AG04450 (cell line): ENCODE measurements at places on chromosomes 13 and 19. TPM values are rescaled to one million over a fixed set of nuclear protein-coding genes. Genes with fewer than 3 reads are reported as not detected.

Gene KLK7
- not detected in 2 replicates for polyA plus RNA-seq

Gene TNNI3
- polyA plus RNA-seq: 0.20 and 0.21 TPM in 2 replicates

Gene KLK2
- polyA plus RNA-seq: not detected in 2 replicates

Gene GRK1
- polyA plus RNA-seq: not detected in 2 replicates

Gene DOCK6
- 8.9 and 14.0 TPM in 2 replicates for polyA plus RNA-seq

Gene SLC46A3
- 3.9 and 5.2 TPM in 2 replicates for polyA plus RNA-seq

Gene KLF5
- polyA plus RNA-seq: 10.2 and 11.2 TPM in 2 replicates

Gene PSG3
- polyA plus RNA-seq: 0.14 and 0.15 TPM in 2 replicates

DNA sequence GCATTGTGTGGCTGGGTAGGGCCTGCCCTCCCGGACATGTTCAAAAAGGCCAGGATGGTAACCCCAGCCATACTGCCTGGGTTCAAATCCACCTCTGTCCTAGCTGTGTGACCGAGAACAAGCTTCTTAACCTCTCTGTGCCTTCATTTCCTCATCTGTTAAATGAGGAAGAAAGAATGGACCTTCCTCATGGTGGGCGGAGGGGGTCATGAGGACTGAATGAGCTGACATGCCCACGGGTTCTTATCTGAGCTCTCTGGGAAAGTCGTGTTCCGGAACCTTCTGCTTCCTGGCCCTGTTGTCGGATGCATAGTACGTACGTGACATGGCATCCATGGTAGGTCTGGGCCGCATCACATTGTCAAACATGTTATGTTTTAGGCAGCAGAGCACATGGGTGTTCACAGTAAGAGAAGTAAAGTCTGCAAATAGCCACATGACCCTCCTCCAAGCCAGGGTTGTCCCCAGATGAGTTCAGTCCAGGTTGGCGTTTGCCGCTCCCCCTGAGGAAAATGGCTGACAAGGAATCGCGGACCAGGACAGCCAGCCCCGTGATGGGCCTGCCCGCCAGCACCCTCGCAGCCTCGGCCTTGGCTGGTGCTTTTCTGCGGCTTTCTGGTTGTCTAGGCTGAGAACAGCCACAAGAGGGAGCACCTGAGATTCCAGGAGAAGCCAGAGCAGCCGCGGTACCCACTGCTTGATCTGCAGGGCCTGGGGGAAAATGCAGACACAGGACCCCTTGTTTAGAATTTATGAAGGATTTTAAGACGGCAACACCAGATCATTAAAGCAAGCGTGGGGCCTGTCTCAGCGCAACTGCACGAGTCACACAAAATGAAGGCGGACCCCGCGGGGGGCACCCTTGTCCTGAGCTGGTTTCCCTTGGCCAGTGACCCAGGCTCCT, 2.4 kb upstream of the NTN5 start:
- DNase-seq: no peak

DNA sequence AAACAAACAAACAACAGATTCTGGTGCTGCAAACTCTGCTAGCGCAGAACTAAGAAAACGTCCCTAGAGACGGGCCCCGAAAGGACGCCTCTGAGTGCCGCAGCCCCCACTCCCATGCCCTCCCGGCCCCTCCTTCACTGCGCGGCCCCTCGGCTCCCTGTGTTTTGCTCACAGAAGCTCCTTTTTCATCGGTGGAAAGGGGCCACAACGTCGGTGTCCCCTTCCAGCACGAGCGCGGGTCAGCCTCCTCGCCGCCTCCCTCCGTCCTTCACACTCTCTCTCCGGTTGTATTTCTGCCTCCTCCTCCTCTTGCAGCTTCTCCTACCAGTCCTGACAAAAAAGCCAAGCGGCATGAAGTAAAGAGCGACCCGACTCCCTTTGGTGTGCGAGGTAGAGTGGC, 14.8 kb upstream of the F7 start:
- DNase-seq: no peak

DNA sequence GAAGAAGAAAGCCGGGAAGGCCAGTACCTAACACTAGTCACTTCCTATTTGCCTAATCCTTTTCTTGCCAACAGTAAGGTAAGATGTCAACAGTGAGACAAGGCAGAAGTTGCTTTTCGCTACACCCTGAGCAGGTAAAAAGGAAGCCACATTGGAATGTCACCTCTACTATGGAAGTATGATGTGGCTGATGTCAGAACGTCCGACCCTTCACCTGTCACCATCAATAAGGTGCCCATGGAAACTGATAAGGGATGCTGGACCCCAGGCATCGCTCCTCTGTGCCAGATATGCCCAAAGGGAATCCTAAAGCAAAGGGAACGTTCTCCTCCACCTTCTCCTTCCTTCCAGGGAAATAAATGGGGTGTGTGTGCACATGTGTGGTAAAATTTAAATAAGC, 34.3 kb downstream of the COL4A1 start:
- no peak for DNase-seq

- no peak for DNase-seq
These were observed 405.6 kb upstream of the PCDH9 start for GRCh38 chr13:67635754-67636153.

- DNase-seq: no peak
These were observed 815.4 kb downstream of the DACH1 start for GRCh38 chr13:71051573-71051972.

DNA sequence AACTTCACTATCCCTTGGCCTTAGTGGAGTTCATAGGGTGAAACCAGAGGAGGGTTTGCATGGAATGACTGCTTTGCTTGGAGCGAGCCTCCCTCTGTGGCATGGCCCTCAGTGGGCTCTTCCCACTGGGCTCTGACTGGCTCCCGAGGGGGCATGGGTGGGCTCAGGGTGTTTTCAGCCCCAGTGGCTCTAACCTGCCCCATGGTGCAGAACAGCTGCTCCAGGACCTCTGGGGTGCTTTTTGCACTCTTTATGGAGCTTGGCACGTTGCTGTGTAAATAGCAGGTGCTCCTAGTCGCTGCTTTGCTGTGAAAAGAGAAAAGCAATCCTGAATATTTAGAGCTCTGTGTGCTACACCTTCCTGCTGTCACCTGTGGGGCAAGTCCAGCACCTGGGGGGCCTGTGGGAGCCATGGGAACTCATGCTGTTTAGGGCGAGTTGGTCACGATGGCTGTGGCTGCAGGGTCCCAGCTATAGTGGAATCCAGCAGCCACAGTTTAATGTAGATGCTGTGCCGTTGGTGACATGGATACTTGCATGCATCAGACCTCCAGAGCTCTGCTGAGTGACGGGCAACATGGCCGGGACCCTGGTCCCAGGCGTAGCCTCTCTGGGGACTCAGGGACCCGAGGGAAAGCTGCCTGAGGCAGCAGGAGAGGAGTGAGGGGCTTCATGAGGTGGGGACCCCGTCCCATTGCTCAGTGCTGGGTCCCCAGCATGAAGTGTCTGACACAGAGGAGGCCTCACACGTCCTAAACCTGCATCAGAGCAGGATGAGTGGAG, 14.3 kb upstream of the MCF2L start:
- no peak for DNase-seq

GRCh38 chr13:112892426-112893206, 76.4 kb upstream of the MCF2L start:
- DNase-seq: no peak

- no peak for DNase-seq
These were observed 14.7 kb upstream of the LYPD3 start for GRCh38 chr19:43479961-43480561.

DNA sequence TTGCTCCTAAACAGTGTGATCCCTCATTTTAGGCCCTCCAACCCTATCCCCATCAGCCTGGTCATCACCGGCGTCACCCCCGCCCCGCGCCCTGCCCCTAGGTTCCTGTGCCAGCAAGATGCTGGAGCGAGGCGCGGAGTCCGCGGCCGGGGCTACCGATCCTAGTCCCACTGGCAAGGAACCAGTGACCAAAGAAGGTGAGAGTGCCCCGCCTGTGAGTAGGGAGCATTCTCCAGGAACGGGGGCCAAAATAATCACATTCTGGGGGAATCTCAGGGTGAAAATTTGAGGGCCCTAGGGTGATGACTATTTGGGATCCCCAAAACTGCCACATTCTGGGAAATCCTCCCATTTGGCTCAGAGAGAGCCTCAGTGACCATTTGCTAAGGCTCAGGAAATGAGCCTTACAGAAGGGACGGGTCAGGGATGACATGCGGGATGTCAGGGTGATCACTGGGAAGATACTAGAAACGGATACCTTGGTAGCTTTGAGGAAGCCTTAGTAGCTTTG, 1.4 kb downstream of the ZNF575 start:
- no peak for DNase-seq

GRCh38 chr19:14565765-14566711, 5.8 kb downstream of the NDUFB7 start:
- no peak for DNase-seq

GRCh38 chr19:47093254-47093653, 20.3 kb downstream of the ZC3H4 start:
- no peak for DNase-seq

DNA sequence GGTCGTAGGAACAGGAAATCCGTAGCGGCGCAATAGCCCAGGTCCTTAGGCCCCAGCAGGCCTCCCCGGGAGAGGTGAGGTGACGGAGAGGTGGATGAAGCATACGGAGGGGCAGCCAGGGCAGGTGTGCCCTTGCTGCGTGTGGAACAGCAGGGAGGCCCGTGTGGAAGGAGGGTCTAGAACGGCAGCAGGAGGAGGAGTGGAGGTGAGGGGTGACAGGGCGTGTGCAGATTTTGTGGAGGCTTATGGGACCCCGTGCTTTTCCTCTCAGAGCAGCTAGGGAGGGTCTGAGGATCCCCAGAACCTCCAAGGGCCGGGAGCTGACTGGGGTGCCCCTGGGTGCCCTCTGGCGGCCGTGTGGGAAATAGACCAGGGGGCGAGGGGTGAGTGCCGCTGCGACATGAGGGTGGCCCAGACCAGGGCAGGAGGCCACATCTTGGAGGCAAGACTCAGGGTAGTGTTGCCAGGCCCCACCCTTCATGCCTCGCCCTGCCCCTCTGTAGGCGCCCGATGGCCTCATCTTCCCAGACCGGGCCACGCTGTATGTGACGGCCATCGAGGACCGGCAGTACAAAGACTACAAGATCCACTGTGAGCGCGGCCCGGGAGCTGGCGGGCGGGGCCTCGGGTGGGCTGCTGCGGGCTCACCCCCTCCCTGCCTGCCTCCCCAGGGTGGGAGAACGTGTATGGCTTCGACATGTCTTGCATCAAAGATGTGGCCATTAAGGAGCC, 5.0 kb upstream of the ADM5 start:
- DNase-seq: no peak

DNA sequence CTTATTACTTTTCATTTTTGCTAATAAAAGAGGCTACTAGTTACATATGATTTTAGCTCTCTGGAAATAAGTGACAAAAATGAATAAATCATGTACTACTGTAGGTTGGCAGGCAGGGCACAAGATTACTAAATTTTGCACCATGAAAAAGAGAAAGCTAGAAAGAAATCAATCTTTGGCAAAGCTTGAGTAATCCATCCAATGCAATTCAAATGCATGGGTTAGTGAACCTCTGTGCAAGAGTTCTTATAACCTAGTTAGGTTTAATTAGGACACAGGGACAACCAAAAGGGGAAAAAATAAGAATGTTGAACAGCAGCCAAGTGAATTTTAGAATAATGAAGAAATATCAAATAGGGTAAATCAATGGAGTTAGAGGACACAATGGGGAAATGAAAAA, 305.5 kb downstream of the DCT start:
- DNase-seq: no peak

DNA sequence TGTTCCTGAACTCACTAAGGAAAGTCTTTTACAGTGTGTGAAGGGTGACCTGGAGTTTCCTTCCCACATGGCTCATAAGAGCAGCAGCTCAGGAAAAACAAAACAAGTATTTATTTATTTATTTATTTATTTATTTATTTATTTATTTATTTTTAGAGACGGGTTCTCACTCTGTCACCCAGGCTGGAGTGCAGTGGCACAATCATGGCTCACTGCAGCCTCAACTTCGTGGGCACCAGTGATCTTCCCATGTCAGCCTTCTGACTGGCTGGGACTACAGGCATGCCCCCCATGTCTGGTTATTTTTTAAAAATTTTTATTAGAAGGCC, 10.4 kb downstream of the ARL11 start:
- no peak for DNase-seq

DNA sequence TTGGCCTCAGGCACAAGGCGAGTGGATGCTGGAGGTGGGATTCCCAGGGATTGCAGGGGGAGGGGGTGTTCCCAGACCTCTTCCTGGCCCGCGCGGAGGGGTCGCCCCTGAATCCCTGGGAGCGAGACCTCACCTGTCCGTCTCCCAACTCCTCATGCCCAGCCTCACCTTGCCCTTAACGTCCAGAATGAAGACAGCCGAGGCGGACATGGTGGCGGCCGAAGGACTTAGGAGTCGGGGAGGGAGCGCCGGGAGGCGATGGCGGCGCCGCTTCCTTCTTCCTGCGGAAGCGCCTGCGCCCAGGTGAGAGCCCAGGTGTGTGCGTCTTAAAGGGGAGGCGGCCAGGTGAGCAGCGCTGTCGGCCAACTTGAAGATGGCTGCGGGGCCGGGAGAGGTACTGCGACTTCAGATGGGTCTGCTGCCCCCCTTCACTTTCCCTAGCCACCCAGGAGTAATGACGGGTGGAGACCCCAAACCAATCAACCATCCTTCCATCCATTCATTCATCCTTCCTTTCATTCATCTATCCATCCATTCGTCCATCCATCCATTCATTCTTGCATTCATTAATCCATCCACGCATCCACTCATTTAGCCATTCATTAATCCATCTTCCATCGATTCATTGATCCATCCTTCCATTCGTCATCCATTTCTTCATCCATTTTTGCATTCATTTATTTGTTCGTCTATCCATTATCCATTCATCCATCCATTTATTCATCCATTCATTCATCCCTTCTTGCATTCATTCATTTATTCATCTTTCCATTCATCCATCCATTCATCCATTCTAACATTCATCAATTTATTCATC, at the start of gene AP1M2:
Gene AP1M2, minus strand, starts transcription at position 291 of the 817 bp plus-strand sequence. Its CDS starts 81 bp downstream, at position 210.
- DNase-seq: no peak

DNA sequence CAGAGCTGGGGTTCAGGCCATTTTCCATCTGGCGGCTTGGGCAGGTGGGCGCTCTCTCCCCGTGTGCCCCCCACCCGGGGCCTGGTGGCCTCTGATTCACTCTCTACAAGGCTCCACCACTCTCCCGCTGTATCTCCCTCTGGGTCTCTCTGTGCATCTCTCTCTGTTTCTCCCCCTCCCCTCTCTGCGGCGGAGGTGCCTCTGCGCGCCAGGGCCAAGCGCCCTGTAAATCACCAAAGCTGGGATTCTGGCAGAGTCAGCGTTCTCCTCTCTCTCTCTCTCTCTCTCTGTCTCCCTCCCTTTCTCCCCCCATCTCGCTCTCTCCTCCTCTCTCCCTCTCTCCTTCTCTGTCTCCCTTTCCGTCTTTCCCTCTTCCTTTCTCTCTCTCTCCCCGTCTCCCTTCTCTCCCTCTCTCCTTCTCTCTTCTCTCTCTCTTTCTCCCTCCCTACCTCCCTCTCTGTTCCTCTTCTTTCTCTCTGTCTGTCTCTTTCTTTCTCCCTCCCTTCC, 3.9 kb downstream of the NFIC start:
- no peak for DNase-seq

- DNase-seq: no peak
These were observed 15.0 kb downstream of the MAU2 start for GRCh38 chr19:19335408-19336158.

DNA sequence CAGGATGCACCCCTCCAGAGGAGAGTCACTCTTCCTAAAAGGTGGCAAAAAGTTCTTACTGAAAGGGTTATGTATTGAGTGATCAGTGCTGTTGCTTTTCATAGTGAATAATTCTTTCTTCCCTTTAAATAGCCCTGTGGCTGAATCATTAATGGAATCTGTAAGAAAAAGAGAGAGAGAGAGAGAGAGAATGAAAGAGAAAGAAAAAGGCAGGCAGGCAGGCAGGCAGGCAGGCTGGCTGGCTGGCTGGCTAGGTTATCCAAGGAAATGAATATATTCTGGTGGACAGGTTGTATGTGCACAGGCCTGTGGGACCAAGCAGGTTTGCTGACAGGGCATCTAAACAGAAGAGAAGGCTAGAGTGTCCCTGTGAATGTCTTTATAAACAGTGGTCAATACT, 100.5 kb downstream of the DLEU7 start:
- no peak for DNase-seq
